Stimulated activated CD4-positive, alpha-beta T cell treated with anti-CD3 and anti-CD28 coated beads, Interleukin-12 subunit alpha, Interleukin-12 subunit beta, amount 100 ng/mL, for 4 hours (primary cell): ENCODE measurements at places on chromosomes 3 and 15.

DNA sequence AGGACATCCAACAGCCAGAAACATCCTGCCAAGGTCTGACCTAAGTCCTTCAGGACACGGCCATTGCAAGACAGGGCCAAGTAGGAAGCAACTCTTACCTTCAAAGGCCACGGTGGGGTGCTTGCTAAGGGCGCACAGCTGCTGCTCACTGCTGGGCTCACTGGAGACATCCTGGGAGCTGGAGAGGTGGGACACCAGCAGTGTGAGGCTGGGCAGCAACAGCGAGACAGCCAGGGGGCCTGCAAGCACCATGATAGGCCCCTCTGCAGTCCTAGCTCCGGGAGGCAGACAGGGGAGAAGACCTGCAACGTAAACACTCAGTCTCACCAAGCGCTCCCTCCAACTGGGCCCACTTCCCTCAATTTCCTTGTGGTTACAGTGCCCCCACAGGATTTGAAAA, 79.2 kb downstream of the SEMA5B start:
- no peak for DNase-seq

GRCh38 chr3:72628065-72628464, 220.2 kb downstream of the SHQ1 start:
- no peak for DNase-seq

DNA sequence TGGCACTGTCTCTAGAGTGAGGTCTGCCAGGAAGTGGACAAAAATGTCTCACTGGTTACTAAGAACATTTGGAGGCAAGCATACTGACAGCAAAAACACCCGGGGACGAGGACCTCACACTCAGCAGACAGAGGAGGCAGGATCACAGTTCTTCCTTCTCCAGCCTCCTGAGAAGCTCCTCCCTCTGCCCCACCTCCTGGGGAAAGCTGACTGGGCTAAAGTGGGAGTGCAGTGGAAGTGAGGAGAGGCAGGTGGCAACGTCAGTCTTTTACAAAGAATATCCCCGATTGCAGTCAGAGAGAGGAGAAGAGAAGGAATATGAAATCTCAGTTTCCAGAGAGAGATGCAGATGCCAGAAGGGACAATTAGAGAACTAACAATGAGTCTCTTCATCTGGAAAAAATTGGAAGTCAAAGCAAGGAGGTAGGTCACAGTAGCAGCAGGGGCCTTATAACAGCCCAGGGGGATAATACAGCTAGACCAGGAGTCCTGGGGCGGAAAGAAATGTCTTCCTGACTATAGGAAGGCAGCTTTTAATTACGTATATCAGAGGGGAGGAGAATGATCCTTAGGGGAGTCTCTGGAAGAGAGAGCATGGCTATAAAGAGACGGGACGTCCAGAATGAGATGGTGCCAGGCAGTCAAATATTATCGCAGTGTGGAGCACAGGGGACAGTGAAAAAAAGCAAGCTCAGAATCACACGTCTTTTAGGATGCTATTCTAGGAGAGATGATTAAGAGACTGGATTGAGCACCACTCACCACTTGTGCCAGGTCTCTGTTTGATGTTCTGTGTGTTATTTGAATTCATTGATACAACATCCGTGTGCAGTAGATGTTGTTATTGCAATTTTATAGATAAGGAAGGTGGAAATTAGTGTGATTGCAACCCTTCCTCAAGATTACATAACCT, 47.2 kb downstream of the LEO1 start:
- no peak for DNase-seq

DNA sequence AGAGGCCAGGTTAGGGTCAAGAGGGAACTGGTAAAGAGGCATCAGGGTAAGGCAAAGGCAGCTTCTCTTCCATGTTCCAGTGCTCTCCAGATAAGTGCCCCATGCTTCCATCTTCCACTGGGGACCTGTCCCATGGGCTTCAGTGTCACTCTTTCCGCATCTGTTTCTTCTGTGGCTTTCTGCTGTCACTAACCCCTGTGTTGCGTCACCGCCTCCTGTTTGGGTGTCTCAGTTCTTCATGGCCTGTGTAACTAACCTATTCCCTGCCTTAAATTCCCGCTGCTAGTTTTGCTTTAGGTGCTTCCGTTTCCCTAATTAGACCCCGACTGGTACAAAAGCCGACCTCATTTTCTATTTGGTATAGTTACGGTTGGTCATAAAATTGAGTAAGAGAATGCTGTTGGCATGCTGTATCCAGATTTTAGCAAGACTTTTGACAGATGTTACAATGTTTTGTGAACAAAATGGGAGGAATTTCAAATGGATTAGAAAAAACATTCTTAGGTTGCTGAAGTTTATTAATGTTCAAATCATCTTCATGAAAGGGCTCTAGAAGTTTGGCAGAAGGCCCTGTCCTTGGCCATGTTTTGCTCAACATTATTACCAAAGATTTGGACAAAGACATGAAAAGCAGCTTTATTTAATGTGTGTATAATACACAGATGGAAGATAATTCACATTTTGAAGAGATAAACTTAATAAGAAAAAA, 245.3 kb downstream of the BBX start:
- no peak for DNase-seq

GRCh38 chr15:90557186-90558084, 27.7 kb downstream of the CRTC3 start:
- no peak for DNase-seq

DNA sequence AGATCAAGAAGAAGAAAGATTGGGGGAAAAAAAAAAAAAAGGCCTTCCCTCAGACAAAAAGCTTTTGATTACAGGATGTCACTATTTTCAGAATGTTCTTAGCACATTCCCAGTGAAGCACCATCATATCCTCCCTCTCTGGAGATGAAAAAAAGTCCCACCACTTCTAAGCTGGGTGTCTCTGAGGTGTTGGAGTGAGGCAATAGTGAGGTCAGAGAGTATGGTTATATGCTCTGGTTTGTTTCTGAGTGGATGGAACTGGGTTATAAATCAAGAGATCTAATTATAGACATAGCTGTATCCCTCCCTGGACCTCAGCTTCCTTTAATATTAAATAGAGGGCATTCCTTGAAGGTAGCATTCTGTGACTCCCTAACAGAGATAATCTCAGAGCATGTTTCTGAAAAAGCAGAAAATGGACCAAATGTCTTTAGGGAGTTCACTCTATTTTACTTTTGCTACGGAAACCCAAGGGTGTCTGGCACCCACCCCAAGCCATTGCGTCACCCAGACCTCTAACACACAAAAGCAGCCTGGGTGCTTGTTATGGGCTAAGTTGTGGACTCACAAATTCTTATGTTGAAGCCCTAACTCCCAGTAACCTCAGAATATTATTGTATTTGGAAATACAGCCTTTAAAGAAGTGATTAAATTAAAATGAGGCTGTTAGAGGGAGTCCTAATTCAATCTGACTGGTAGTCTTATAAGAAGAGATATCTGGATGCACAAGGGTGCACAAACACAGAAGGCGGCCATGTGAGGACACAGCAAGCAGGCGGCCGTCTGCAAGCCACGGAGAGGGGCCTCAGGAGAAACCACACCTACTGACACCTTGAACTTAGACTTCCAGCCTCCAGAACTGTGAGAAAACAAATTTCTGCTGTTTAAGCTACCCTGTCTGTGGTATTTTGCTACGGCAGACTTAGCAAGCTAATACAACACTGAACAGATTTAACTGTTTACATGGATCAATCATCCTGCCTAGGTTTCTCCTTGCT, 81.5 kb downstream of the MB21D2 start:
- DNase-seq: no peak
